ENCODE measurements at places on chromosomes 2 and 18. TPM values are rescaled to one million over a fixed set of nuclear protein-coding genes. Genes with fewer than 3 reads are reported as not detected.

- no peak for DNase-seq
Observed at GRCh38 chr2:108354136-108354535, 23.6 kb upstream of the SULT1C4 start.

The IL36A gene
- polyA plus RNA-seq, result not detected

The IL37 gene
- not detected for polyA plus RNA-seq

GRCh38 chr2:105627534-105627933, 117.2 kb upstream of the NCK2 start:
- no peak for DNase-seq

The SEMA4F gene
- 1.5 TPM for polyA plus RNA-seq

GRCh38 chr2:180707884-180708205, 272.6 kb upstream of the UBE2E3 start:
- no peak for DNase-seq

DNA sequence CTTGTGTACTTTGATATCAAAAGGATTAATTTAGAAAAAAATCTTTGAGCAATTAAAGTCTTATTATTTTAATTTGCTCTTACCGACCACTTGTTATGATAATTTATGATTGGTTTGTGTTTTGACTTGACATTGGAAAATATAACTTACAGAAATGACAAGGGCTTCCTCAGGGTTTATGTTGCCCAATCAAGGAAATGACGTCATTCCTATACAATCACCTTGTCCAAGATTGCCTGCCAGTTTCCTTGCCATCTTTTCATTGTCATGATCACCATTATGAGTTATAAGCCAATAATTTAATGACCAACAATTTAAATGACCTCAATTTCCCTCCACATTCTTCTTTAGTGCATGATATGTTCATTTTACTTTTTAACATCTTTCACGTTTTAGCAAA, 351.8 kb upstream of the TMEFF2 start:
- DNase-seq, result no peak

The CACNB4 gene
- polyA plus RNA-seq, result 2.7 TPM

- peak; percentile 50 for DNase-seq
Observed at GRCh38 chr18:49459404-49460171, 857 bp downstream of the DYM start.

DNA sequence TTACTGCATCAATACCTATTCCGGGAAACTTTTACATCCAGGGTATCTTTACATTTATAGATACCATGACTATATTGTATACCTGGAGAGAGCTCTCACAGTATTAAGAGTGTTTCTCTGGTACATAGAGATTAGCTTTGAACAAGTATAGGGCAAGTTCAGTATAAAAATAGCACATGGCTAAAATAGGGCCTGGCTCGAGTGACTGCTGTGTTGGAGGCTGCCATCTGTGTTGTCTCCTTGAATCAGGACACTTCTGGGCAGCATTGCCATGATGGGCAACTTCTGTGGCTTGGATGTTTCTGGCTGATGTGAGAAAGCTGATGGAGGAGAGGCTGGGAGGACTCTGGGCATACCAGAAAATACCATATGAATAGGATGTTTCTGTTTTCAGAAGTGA, 18.7 kb downstream of the ARHGAP28 start:
- DNase-seq, result no peak

DNA sequence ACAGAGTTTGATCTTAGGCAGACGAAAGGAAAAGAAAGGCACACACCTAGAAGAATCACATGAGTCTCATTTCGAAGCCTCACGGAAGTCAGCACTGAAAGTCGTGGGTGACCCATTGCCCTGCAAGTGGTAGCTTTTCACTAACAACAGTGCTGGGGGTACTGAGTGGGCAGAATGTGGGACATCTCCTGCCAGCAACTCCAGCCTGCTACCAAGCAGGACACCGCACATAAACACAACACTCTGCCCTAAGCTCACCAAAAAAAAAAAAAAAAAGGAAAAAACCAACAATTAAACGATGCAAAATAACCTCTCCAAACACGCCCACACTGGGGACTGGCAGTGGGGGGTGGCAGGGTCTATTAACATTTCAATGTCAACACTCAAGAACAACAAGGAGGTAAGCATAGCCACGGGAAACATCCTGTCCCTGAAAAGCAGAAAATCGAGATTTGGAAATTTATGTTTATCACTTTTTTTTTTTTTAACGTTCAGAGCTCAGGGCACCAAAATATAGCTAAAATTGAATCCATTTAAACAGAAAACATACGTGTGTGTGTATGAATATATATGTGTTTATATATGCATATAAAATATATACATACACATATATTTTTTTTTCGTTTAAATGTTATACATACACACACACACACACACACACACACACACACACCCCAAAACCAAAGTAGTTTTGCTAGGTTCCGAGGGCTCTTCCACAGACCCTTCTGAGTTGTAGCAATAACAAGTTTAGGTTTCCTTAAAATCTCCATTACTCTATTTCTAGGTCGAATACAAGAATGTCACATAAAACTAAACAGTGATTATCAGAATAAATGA, 2.2 kb downstream of the INO80D start:
- DNase-seq, result peak; percentile 96

The ZSWIM2 gene
- not detected for polyA plus RNA-seq

The SCN1A gene
- 0.92 TPM for polyA plus RNA-seq

The MALL gene
- 5.9 TPM for polyA plus RNA-seq

The PTH2R gene
- polyA plus RNA-seq, result 0.18 TPM

The PIEZO2 gene
- 4.8 TPM for polyA plus RNA-seq

- DNase-seq, result no peak
Observed at GRCh38 chr2:207394203-207394781, 135.5 kb upstream of the CREB1 start.

The ANKRD29 gene
- polyA plus RNA-seq, result 36.6 TPM

The MOB1A gene
- 36.2 TPM for polyA plus RNA-seq

GRCh38 chr2:35185861-35186412, 1169.6 kb upstream of the CRIM1 start:
- DNase-seq, result no peak

The FAM110C gene
- polyA plus RNA-seq, result 7.9 TPM

GRCh38 chr2:110843959-110844510, 111.7 kb downstream of the ACOXL start:
- no peak for DNase-seq

DNA sequence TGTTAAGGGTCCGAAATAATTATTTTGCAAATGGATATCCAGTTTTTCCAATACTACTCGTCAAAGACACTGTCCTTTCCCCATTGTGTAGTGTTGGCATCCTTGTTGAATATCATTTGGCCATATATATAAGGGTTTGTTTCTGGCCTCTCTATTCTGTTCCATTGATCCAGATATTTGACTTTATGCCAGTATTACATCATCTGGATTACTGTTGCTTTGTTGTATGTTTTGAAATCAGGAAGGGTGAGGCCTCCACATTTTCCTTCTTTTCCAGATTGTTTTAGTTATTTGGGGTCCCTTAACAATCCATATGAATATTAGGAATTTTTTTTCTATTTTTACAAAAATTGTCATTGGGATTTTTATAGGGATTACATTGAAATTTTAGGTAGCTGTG, 244.1 kb downstream of the GPD2 start:
- no peak for DNase-seq

GRCh38 chr2:111024496-111024895, 96.2 kb upstream of the BCL2L11 start:
- DNase-seq, result peak; percentile 16

GRCh38 chr2:156329031-156329926, 3.2 kb downstream of the NR4A2 start:
- peak; percentile 78 for DNase-seq

- peak; percentile 50 for DNase-seq
Observed at GRCh38 chr2:167480232-167480985, 592.1 kb downstream of the XIRP2 start.

DNA sequence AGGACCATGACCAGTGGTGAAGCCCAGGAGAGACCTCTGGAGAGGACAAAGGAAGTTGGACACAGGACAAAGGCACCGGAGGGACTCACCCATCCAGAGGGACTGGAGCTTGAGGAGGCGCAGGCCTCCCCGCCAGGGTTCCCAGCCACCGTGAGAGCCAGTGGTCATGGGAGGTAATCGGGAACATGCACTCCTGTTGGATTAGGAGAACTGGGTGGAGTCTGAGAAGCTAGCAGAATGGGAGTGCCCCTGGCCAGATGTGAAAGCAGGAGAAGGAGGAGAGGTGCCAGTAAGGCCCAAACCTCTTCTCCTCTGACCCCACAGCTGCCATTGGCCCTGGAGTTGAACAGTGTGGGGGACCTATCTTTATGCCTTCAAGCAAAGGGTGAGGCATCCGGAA, 20.3 kb downstream of the POU3F3 start:
- DNase-seq, result no peak

GRCh38 chr2:147630585-147630984, 214.2 kb upstream of the ACVR2A start:
- no peak for DNase-seq

The OR6B3 gene
- polyA plus RNA-seq, result not detected

The ADRA2B gene
- 1.7 TPM for polyA plus RNA-seq

The ACMSD gene
- polyA plus RNA-seq, result 0.11 TPM

GRCh38 chr18:44601447-44601846, 79.2 kb upstream of the SETBP1 start:
- DNase-seq, result no peak

The ABCG5 gene
- 0.14 TPM for polyA plus RNA-seq

The SNORC gene
- polyA plus RNA-seq, result 1.9 TPM

- DNase-seq, result no peak
Observed at GRCh38 chr2:49162151-49162550, 7.8 kb upstream of the FSHR start.

GRCh38 chr18:79367989-79368388, 27.7 kb upstream of the NFATC1 start:
- DNase-seq, result no peak

DNA sequence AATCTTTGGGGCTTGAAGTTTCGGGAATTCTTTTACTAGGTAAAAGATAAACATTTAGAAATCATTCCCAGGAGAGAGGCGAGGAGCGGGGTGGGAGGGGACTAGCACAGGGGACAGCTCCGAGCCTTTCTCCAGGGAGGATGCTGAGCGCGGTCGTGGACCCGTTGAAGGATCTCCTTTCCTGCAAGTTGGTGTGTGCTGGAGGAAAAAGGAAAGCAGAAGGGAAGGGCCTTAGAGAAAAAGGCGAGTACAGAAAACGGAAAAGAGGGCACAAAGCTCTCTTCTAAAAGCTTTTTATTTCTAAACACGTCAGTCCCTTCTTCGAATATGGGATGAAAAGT, 640 bp downstream of the SLC39A6 start:
- peak; percentile 52 for DNase-seq

All from GM23338 (cell line).